ENCODE measurements at places on chromosomes 5 and 9.

DNA sequence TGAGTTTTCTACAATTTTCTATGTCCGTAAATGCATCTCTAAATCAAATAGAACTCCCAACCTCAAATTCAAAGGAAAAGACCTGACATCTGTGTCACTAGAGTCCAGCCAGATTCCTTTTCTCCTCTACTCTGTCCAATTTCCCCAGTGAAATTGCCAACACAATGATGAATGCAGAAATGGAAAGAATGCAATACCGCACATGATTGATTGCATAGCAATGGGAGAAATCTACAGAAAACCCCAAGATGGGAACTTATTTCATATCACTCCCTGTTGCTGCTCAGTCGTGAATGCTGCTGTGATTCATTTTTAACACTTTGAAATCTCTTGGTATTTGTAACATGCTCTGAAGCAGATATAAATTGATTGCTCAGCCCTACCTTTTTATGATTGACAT, 355.1 kb upstream of the TUSC1 start:
- no peak for DNase-seq

- DNase-seq: no peak
Observed at GRCh38 chr5:38780945-38781344, 64.9 kb upstream of the OSMR start.

DNA sequence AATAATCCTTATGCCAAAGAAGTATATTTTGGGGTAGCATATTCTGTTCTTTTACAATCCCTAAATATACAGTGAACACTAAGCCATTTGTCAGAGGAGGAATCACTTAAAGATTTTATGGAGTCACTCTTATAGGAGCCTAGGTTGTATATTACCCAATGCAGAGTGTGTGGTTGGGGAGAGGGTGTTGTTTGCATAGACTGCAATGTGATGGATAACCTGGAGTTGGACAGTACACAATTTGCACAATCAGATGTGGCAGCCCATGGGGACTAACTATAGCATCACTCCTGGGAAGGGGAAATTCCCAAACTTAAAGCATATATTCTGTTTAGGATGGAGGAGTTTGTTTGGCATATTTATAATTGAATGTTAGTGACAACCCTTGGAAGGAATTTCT, 9.6 kb upstream of the NDFIP1 start:
- DNase-seq: no peak

DNA sequence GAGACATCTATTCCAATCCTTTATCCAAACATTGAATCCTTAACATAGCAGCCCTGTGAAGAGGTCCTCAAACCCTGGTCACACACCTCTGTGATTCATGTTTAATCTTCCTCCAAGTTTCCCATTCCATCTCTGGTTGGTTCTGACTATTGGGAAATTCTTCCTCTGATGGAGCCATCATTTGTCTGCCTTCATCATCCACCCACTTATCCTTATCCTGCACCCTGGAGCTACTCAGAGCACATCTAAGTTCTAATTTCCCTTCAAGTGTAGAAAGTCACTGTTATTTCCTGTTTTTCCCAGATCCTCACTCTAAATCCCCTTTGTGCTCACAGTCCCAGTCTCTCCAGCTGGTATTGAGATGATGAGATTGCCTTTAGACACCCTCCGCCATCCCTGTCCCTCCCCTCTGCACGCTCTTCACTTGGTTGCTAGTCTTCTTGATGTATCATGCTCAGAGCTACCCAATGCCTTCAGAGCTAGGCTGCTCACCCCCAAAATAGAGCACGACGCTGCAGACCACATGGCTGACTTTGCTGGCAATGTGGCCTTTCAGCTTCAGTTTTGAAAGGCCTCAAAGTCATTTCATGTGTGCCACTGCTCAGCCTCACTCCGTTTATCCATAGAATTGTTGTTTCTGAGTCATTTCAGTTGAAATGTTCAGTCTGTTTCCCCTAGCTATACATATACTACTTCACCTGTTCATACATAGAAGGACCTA, 154.3 kb downstream of the PALM2AKAP2 start:
- DNase-seq: no peak

- no peak for DNase-seq
Observed at GRCh38 chr9:93968451-93969327, 13.5 kb upstream of the BARX1 start.

GRCh38 chr5:137234973-137235943, 263.9 kb downstream of the SPOCK1 start:
- no peak for DNase-seq

DNA sequence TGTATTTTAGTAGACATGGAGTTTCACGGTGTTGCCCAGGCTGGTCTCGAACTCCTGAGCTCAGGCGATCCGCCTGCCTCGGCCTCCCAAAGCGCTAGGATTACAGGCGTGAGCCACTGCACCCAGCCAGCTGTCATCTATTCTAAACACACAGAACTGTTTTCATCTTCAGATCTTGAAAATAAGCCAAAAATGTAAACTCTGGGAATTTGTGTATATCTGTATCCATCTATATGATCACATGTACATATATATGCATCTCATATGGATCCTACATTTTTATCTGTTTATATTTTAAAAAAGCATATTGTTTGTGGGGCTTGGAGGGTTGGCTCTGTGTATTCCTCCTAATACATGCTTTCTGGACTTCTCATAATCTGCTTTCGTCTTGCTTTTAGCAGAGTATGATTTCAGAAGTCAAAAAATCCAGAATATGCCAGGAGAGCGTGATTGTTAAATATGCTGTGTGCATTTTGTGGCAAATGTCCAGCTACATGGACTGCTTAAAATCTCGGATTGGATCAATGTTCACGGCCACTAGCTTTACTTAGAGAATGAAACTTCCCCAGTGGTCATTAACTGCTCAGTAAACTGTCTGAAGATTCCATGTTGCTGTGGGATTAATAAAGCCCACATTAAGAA, 274.4 kb upstream of the IRX1 start:
- no peak for DNase-seq

DNA sequence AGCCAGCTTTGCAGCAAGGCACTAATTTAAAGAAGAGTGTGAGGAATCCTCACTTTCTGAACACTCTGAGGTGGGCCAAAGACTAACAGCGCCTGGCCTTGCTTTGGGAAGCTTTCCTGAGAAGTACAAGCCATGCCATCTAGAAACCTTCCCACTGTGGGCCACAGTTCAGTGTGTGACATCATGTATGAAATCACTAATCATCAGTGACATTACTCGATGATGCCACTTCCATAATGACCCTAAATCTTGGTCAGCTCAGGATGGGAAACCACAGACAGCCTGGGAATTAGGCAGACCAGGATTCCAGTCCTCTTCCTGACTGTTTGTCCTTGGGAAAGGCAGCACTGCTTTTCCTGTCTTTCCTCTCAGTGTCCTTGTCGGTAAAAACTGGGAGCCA, 54.2 kb upstream of the HSPA9 start:
- no peak for DNase-seq

GRCh38 chr5:68288707-68289134, 73.2 kb downstream of the PIK3R1 start:
- DNase-seq: no peak

GRCh38 chr9:90774071-90774470, 27.5 kb upstream of the SYK start:
- no peak for DNase-seq

GRCh38 chr9:15104826-15105420, 194.7 kb upstream of the FREM1 start:
- DNase-seq: peak; percentile 11

- DNase-seq: no peak
Observed at GRCh38 chr9:93276973-93277372, 93.0 kb downstream of the WNK2 start.

DNA sequence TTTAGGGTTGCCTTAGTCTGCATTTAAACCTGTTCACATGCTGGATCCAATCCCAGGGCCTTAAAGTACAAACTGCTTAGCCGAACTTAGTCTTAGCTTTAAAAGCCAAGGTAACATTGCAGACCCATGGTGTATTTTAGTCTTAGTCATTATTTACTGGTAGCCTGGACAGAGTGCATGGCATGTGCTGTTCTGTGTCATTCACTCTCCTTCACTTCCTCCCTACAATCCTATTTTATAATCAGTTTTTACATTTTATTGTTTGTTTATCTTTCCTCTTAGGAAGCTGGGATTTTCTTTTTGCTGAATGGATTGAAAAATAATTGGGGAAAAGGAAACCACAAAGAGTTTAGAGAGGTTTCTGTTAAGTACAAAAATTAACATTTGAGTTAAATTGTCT, 29.4 kb upstream of the TAL2 start:
- DNase-seq: no peak

- no peak for DNase-seq
Observed at GRCh38 chr9:22158927-22159346, 149.8 kb upstream of the CDKN2B start.

GRCh38 chr5:144122641-144123040, 47.8 kb downstream of the YIPF5 start:
- DNase-seq: no peak

- no peak for DNase-seq
Observed at GRCh38 chr9:14652729-14653377, 40.4 kb downstream of the ZDHHC21 start.

DNA sequence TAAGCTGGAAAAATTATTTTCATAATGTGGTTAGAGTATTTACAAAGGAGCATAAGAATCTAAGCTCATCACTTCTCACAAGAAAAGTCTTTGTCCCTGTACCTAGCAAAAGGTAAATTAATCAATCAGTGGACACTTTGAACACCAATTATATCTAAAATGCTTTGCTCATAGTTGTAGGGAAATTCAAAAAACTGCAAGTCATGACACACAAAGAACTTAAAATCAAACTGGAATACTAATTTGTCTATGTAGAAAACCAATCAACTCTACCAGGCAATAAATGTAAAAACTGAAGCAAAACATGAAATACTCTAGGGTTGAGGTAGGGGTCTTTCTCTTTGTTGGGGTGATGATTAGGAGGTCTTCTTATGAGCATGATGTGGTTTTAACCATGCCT, 135.5 kb downstream of the PRKACG start:
- no peak for DNase-seq

- no peak for DNase-seq
Observed at GRCh38 chr9:121013911-121014310, 36.2 kb downstream of the C5 start.

DNA sequence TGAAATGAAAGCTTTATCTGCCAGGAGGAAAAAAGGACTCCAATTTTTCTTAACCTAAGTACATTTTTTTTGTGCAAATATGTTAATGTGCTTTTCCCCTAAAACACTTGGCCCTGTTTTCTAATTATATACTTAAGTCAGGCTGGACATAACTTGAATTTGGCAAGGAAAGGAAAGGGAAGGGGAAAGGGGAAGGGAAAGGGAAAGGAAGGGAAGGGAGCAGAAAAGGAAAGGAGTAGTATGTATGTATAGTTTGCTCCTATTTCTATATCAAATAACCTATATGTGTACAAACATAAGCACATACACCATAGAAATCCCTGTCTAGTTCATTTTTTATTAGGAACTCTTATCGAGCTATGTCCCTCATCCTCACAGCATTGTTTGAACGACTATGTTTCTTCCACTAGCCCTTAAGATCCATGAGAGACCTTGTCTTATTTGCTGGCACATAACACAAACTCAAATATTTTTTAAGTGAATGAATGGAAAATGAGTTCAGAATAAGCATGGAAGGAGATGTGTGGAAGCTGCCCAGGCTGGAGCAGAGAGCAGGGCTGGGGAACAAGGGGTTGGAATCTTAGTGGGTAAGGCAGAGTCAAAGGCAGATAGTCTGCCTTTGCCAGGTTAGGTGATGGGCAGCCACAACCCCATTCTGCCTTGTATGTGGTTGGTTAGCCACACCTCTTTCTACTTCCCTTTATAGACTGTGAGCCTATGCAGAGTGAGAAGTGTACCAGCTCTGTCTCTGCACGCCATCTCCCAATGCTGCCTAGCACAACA, 70.0 kb downstream of the KLHL3 start:
- peak; percentile 32 for DNase-seq

GRCh38 chr5:149108651-149109280, 32.5 kb upstream of the ABLIM3 start:
- DNase-seq: no peak

DNA sequence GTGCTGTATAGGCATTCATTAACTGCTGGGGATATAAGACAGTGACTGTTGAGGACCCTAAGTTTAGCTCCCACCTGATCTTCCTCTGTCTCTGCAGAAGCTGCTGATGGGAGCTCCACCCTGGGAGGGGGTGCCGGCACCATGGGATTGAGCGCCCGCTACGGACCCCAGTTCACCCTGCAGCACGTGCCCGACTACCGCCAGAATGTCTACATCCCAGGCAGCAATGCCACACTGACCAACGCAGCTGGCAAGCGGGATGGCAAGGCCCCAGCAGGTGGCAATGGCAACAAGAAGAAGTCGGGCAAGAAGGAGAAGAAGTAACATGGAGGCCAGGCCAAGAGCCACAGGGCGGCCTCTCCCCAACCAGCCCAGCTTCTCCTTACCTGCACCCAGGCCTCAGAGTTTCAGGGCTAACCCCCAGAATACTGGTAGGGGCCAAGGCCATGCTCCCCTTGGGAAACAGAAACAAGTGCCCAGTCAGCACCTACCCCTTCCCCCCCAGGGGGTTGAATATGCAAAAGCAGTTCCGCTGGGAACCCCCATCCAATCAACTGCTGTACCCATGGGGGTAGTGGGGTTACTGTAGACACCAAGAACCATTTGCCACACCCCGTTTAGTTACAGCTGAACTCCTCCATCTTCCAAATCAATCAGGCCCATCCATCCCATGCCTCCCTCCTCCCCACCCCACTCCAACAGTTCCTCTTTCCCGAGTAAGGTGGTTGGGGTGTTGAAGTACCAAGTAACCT, 22.1 kb downstream of the PCDHGC5 start:
- DNase-seq: no peak

- DNase-seq: no peak
Observed at GRCh38 chr9:14326264-14326826, 12.4 kb upstream of the NFIB start.

DNA sequence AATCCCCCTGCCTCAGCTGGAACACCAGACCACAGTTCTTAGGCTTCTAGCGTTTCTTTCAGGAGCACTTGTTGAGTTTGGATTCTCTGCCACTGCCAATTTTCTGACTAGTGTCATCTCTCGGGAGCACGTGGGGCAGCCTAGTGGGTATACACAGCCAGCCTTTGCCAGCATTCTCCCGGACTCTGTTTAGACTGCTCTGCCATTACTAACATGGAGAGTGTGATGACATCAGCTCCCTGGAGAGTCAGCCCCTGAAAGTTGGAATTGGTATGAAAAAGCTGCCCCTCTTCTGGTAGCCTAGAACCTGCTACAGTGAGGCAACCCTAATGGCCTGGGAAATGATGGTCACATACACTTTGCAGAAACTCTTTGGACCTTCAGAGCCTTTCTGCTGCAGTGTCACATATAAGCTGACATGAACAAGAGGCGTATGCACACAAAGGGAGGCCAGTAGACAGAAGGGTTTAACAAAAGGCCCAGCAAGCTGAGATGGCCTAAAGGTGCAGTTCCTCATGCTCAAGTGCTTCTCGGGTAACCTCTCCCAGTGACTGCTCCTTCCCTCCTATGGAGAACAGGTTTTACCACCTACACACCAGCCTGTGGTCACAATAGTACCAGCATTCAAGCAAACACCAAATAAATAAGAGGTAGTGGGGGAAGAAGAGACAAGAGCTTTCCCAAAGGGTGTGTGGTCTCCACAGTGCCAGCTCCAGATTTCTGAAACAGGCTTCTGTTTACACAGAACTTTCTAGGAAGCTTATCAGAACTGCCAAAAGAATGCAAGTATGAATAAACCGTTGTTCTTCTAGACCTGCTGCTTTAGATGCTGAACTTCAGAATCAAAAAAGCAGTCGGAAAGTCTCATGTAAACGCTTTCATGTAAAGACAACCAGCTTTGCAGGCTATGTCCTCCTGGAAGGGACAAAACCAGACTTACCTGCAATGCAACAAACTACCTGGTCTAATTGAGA, 16.5 kb downstream of the SPACA9 start:
- no peak for DNase-seq

Data from GM18507 (cell line).